ENCODE measurements at places on chromosomes 6 and 20.

DNA sequence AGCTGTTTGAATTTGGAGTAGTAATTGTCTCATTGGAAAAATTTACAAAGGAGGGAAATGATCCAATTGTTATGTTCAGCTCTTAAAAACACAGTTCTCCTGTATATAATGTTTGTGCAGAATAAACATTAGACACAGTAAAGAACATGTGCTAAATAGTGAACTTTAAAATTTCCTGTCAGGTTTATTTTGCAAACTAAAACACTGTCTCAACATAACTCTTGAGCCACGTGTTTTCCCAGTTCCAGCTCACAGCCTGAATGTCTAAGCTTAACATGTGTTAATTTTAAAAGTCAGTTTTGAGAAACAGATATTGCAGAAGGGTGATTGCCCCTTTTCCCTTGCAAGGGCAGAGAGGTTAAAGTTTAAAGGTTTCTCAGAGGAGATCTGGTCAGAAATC, 20.6 kb downstream of the EPHA7 start:
- no peak for DNase-seq

DNA sequence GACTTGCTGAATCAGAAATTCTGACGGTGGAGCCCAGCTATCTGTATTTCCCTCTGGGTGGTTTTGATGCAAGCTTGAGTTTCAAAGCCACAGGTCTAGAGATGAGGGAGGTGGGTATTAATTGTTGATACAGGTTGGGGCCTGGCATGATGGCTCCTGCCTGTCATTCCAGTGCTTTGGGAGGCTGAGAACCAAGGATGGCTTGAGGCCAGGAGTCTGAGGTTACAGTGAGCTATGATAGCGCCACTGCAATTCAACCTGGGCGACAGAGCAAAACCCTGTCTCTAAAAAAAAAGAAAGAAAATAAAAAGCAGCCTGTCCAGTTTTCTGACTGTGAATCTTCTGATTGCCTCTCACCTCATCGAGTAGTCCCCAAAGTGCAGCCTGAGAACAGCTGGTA, 184.8 kb upstream of the SASH1 start:
- DNase-seq = no peak

- peak; percentile 18 for DNase-seq
These were observed 38.1 kb downstream of the TBPL1 start for GRCh38 chr6:133991096-133991593.

- no peak for DNase-seq
These were observed 23.5 kb downstream of the COL20A1 start for GRCh38 chr20:63316502-63316921.

DNA sequence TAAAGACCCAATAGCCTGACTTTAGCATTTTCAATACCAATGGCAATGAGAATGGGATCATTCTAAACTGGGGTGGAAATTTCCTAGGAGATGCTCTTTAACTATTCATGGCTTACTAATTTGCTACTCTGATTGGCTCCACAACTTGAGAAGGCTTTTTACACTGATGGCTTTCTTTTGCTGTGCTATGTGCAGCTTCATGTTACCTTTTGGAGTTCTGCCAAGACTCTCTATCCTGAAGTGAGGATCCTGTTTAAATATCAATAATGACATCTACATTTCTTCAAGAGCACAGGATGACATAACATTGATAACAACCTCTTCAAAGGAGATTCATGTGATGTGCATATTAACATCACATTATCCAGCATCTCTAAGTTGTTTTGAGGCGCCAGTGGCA, 43.4 kb upstream of the SIRPG start:
- no peak for DNase-seq

DNA sequence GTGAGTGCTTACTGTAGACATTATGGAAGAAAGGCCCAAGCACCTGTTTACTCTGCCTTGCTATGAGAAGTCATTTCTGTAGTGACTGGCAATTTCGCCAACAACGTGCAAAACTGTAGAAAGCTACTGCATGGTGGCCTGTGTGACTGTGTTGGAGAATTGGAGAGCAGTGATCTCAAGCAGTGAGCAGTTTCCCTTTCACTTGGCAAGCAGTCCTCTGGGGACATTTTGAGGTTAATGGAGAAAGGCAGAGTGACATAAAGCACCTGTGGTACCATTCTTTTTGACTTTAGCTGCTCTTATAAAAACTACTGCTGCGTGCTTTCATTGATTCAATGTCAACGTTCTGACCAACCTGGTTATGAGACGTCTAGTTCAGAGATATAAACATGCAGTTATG, 382.6 kb upstream of the JAG1 start:
- no peak for DNase-seq

DNA sequence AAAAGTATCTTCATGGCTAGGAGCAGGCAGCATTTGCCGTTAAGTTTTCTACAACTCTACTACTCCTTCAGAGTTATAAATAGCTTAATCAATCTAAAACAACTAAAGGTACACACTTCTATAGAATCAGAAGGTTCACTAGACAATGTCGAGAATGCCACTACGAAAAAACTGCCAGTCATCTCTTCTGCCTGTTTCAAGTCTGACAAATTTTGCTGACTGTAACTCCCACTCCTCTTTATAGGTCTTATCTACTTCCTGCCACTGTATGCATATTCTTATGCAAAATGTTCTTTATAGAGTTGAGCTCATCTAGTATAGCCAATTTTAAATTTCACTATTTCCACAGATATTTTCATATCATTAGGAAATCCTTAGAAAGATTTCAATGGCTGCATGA, 160.1 kb downstream of the EYS start:
- DNase-seq = no peak

Measured in RWPE1 (cell line).